ENCODE measurements at places on chromosomes 5 and 9. TPM values are rescaled to one million over a fixed set of nuclear protein-coding genes. Genes with fewer than 3 reads are reported as not detected.

- no peak for DNase-seq
These were observed 33.3 kb downstream of the ZNF618 start for GRCh38 chr9:113909421-113909820.

DNA sequence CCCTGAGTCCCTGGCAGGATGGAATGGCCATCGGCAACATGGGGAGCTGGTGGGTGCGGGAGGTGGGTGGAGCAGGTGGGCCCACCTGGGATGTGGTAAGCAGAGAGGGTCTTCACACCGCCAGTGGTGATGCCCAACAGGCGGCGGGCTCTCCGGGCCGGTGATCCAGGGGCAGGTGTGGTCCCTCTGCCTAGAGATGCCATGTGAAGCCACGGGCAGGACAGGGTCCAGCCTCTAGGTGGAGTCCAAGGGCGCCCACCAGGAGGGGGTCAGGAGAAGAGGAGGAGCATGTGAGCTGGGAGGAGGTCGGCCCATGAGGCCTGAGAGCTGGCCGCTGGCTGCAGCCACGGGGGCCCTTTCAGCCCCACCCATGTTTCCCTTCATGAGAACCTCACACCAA lies 221.1 kb downstream of the FANCC start:
- no peak for DNase-seq

The CCDC192 gene
- total RNA-seq = not detected

The CARD6 gene
- 1.5 TPM for total RNA-seq

DNA sequence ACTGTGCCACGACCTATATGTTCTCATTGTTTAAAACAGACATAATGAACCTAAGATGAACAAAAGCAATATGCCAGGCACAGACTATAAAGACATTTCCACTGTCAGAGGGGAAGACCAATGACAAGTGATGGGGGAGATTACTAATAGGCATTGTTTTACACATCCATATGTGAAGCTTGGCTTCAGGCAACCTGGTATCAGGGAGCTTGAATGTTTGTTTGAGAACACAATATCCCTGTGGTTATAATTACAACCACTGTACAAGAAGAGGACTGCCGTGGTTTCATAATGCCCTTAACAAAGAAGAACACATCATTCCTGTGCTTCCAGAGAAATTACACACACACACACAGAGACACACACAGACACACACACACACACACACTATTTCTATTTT lies 385.7 kb downstream of the BNC2 start:
- no peak for DNase-seq

The PRDM12 gene
- 0.16 TPM for total RNA-seq

DNA sequence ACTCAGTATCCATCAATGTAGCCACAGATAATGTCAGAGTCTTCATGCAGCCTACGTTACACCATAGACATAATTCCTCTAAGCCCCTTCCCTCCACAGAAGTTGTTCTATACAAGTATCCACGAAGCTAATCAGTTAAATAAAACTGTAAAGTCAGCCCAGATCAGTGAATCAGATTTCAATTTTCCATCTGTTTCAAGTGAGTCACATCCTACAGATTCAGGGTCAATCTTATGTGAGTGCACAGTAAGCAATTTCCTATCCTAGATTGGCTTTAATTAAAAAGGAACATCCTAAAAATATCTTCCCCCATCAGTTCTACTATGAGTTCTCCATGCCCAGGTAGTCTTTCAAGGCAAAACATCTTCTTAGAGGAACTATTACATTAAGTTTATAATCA lies 402.5 kb downstream of the EFNA5 start:
- no peak for DNase-seq

DNA sequence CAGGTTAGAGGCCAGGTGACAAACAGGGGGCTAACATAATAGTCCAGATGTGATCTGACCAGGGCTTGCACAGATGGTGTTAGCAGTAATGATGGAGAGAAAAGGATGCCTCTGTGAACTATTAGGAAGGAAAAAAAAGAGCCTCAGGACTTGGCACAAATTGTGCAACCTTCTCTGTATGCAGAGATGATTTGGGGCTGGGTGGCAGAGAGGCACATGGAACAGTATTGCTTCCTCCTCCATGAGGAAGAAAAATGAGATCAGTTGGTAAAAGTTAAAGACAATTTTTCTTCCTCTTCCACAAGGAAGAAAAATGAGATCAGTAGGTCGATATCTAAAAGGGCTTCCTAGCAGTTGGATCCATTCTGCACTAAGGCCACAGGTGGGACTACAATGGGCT lies 13.9 kb upstream of the ANXA6 start:
- no peak for DNase-seq

The TMEM252 gene
- total RNA-seq = not detected

The EPB41L4A gene
- total RNA-seq = not detected

DNA sequence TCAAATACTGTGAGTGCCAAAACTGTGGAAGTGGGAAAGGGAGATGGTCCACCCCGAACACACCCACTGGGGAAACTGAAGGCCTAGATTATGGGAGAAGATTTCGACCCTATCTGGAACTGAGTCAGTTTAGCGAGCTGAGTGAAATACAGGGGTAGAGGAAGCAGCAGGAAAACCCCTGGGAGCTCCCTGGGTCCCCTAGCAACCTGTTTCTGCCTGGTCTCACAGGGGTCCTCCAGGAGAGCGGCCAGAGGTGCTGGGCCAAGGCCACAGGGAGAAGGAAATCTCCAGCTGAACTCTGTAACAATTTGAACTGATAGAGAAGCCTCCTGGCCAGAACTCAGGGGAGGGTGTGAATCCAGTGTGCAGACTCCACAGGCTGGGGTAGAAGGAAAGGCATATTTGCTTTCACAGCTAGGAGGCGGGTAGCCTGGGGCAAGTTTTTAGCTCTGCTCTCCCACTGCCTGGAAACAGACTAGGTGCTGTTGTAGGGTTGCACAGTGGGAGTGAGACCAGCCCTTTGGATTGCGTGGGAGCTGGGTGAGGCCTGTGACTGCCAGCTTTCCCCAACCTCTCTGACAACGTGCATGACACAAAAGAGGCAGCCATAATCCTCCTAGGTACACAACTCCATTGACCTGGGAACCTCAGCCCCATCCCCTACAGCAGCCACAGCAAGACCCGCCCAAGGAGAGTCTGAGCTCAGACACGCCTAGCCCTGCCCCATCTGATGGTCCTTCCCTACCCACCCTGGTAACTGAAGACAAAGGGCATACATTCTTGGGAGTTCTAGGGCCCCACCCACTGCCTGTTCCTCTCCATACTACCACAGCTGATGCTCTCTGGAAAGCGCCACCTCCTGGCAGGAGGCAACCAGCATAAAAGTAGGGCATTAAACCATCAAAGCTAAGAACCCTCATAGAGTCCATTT lies 78.8 kb upstream of the GPBP1 start:
- DNase-seq = peak; percentile 8

The TRIP13 gene
- 35.9 TPM for total RNA-seq

GRCh38 chr5:32272746-32273145 lies 40.0 kb downstream of the MTMR12 start:
- DNase-seq = no peak

DNA sequence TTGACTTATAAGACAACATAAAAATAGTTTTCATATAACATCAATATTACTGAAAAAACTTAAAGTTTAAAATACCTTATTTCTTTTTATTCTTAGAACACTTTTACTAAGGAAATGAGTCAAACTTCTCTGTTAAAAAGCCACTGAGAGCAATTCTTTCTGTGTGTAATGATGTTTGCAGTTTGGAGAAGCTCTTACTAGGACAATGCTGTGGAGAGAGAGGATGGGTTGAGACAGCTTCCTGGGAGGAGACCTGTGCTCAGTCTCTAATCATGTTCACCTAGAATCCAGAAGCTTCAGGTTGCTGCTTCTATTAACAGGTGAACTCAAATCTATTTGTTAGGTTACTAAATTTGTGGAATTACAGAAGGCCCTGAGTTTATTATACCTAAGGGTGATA lies 198.5 kb downstream of the DNAH5 start:
- DNase-seq = no peak

GRCh38 chr9:16126042-16126441 lies 573.2 kb downstream of the CCDC171 start:
- DNase-seq = peak; percentile 36

Measured in HFFc6 (cell line).